ENCODE measurements at places on chromosomes 3 and 15. TPM values are rescaled to one million over a fixed set of nuclear protein-coding genes. Genes with fewer than 3 reads are reported as not detected.

- DNase-seq, result no peak
These were observed 185.5 kb upstream of the GPR149 start for GRCh38 chr3:154615471-154615870.

The MOBP gene
- 19.5 TPM for polyA plus RNA-seq

DNA sequence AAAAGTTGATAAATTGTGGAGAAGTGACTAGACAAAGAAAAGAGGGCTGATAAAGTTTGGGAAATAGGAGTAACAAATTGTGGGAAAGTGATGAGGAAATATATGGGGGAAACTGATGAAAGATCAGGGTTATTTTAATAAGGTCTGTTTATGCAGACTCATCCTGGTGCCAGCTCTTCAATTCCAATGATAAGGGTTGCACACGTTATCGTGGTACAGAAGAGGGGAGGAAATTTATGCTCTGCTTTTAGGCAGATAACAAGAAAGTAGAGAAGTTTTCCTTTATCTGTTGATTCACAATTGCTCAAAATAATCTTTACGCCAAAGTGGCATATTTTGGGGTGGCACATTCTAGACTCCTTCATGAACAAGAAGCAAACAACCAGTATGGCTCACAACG is 32.1 kb upstream of the LIPC start:
- DNase-seq, result no peak

- DNase-seq, result no peak
These were observed 521.5 kb upstream of the PPP2R3A start for GRCh38 chr3:135444058-135444457.

The ROPN1 gene
- polyA plus RNA-seq, result 374 TPM

GRCh38 chr3:125386811-125387210 is 11.7 kb upstream of the ZNF148 start:
- no peak for DNase-seq

- DNase-seq, result peak; percentile 58
These were observed 1.5 kb downstream of the MEGF11 start for GRCh38 chr15:66251790-66252684.

- no peak for DNase-seq
These were observed 34.4 kb upstream of the LCTL start for GRCh38 chr15:66600240-66600627.

The ERICH6 gene
- 52.5 TPM for polyA plus RNA-seq

The CATSPER2 gene
- polyA plus RNA-seq, result 59.0 TPM

The SPATA12 gene
- 32.0 TPM for polyA plus RNA-seq

- DNase-seq, result no peak
These were observed 144.9 kb downstream of the FEZF2 start for GRCh38 chr3:62228467-62228866.

GRCh38 chr15:41017066-41017735 is 63.9 kb downstream of the CHAC1 start:
- no peak for DNase-seq

The PLS1 gene
- 10.8 TPM for polyA plus RNA-seq

GRCh38 chr3:179829401-179829800 is 176.6 kb downstream of the USP13 start:
- peak; percentile 42 for DNase-seq

The RBSN gene
- 19.6 TPM for polyA plus RNA-seq

DNA sequence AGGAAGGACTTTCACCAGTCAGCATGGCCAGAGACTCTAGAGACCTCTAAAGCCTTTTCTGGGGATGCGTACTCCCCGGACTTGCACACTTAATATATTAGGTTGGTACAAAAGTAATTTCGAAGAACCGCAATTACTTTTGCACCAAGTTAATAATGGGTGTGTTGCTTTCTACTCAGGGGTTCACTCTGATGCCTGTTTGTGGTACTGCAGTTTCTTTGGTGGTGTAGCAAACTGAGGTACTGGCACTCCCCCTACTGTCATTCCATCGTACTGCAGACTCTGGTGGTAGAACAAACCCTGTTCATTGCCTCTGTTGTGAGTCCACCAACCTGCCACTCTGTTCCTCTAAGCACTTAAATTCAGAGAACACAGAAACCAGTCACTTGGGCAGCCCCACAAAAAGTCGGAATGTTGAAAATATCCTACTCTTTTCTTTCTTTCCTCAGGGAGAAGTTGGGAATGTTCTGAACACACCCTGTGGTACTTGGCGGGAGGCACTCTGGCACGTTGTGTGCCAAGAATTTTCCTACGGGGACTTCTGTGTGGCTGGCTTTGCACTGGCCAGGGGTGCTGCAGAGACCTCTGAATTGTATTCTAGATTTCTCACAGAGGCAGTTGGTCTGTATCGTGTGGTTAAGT is 46.3 kb downstream of the GABRG3 start:
- peak; percentile 83 for DNase-seq

DNA sequence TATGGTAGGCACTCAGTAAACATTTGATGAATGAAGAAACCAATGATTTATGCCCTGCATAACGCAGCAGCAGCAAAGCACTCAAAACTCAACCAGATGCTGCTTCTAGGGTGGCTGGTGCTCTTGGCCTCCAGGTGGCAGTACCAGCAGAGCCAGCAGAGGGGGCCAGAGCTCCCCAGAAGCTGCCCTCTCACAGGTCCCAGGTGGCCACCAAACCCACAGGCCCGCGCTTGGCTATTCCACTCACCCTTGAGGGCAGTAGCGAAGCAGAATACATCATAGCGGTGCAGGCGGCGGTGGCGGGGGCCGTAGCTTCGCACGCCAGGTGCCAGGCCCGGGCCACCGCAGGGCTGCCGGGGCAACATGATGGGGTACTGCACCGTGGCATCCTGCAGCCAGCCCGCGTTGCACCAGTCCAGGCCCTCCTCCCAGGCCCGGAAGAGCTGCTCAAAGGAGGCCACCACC is 16.6 kb downstream of the HAPLN3 start:
- DNase-seq, result peak; percentile 59

DNA sequence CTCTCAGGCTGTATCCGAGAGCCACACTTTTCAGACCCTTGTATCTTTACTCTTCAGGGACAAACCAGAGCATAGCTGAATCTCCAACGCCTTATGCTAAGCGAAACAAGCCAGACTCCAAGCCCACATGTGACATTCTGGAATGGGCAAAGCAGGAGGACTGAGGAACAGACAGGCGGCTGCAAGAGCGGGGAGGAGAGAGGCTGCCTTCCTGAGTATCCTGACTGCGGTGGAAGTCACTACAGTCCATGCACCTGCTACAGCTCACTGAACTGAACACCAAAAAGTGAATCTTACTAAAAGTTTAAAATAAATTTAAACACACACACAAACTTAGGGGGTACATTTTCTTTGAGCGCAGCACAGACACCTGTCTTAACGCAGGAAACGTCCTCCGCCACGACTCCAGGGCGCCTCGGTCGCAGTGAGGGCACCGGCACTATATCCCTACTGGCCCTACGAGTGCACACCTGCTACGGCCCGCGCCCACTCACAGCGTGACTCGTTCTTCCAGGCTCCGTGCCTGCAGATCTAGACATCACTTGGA is 1.4 kb downstream of the CYFIP1 start:
- DNase-seq, result no peak

The TMC3 gene
- polyA plus RNA-seq, result 0.26 TPM

- DNase-seq, result no peak
These were observed 2.8 kb downstream of the NR2E3 start for GRCh38 chr15:71812966-71813722.

Data from testis (tissue), 5 donors.